ENCODE measurements at places on chromosomes 6 and 20.
A peak's percentile ranks its signal among the peaks of the same experiment; 100 is the strongest.

GRCh38 chr6:7992002-7992815, 72.0 kb downstream of the BLOC1S5 start:
- DNase-seq, result no peak

GRCh38 chr6:134744301-134744700, 205.6 kb downstream of the ALDH8A1 start:
- DNase-seq, result no peak

GRCh38 chr6:9087470-9087869, 652.1 kb upstream of the SLC35B3 start:
- peak; percentile 71 for DNase-seq

GRCh38 chr6:155328539-155329459, 14.5 kb upstream of the TFB1M start:
- DNase-seq, result peak; percentile 21

DNA sequence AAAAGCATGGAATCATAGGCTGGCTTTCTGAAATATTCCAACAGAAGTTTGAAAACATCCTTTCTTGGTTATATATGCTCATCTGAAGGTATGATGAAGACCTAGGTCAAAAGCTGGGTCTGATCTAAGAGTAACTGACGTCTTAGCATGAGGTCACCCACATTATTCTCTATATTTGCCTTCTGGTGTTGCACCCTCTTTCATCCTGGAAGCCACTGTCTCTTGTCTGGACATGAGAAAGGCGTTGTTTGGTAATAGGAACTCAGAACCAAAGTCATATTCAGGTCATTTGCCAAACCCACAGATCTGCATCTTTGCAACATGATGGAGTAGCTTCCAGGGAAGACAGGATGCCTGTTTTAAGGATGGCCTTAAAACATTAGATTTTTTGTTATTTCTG, 17.6 kb downstream of the GABRR1 start:
- DNase-seq, result no peak

- DNase-seq, result no peak
These were observed 96.5 kb upstream of the OLIG3 start for GRCh38 chr6:137590684-137591083.

DNA sequence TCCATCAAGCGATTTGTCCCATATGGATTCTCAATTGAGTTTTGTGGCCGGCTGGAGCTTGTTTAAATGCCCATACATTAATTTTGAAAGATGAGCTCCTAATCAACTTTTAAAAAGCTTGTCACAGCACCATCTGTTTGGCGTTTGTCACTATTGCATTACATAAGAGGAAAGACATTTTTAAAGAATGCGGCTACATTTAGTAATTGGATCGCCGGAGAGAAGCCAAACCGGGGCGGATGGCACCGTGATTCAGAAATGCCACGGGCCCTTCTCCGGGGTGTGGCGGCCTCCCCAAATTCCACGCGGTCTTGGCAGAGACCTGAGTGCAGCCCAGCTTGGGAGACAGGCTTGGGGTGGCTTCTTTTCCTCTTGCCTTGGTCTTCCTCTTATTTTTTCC, 67.7 kb upstream of the ZNFX1 start:
- DNase-seq, result no peak

- no peak for DNase-seq
These were observed 28.8 kb downstream of the EPB41L1 start for GRCh38 chr20:36183155-36183944.

DNA sequence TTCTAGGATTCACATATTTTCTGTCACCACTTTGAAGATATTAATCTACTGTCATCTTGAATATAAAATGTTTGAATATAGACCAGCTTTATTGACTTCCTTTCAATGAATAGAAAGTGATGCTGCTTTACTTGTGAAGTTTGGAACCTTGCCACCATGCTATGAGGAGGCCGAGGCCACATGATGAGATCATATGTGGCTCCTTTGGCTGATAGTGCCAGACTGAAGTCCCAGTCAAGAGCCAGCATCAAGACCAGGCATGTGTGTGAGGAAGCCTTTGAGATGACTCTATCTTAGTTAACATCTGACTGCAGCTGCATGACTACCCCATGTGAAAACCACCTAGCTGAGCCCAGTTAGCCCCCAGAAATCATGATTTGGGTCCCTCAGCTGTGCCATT, 169.5 kb downstream of the OTOR start:
- DNase-seq, result no peak
